ENCODE measurements at places on chromosomes 2 and 18. TPM values are rescaled to one million over a fixed set of nuclear protein-coding genes. Genes with fewer than 3 reads are reported as not detected.

PDE11A gene
- total RNA-seq, result under 0.01 TPM

ADRA2B gene
- under 0.01 TPM for total RNA-seq

SOX11 gene
- not detected for total RNA-seq

ALPG gene
- total RNA-seq, result not detected

ESPNL gene
- not detected for total RNA-seq

TDRD15 gene
- not detected for total RNA-seq

RESP18 gene
- not detected for total RNA-seq

COL5A2 gene
- total RNA-seq, result 37.0 TPM

BOLL gene
- total RNA-seq, result not detected

SIX2 gene
- total RNA-seq, result not detected

FZD7 gene
- under 0.01 TPM for total RNA-seq

ZNF804A gene
- not detected for total RNA-seq

CD8B gene
- total RNA-seq, result not detected

DNAJC5G gene
- 1.0 TPM for total RNA-seq

TMEM37 gene
- total RNA-seq, result 0.13 TPM

CRACDL gene
- 3.0 TPM for total RNA-seq

PASK gene
- 13.0 TPM for total RNA-seq

AMER3 gene
- not detected for total RNA-seq

EN1 gene
- not detected for total RNA-seq

RAB3GAP1 gene
- total RNA-seq, result 43.8 TPM

RAPGEF4 gene
- 17.7 TPM for total RNA-seq

LAMA3 gene
- total RNA-seq, result 7.0 TPM

ZNF892 gene
- total RNA-seq, result 3.6 TPM

FNDC4 gene
- total RNA-seq, result 10.0 TPM

MOCOS gene
- total RNA-seq, result 0.13 TPM

FABP1 gene
- not detected for total RNA-seq

SLC35F5 gene
- 110 TPM for total RNA-seq

ASPRV1 gene
- under 0.01 TPM for total RNA-seq

UGT1A4 gene
- total RNA-seq, result not detected

APCDD1 gene
- total RNA-seq, result not detected

DCDC2C gene
- 0.13 TPM for total RNA-seq

ANO7 gene
- 1.0 TPM for total RNA-seq

STPG4 gene
- total RNA-seq, result under 0.01 TPM

ALK gene
- not detected for total RNA-seq

NT5C1B gene
- not detected for total RNA-seq

FER1L5 gene
- total RNA-seq, result not detected

HOXD9 gene
- 16.8 TPM for total RNA-seq

C1D gene
- 16.0 TPM for total RNA-seq

CLK1 gene
- total RNA-seq, result 53.3 TPM

MYL12A gene
- total RNA-seq, result 1,001 TPM

SLC11A1 gene
- under 0.01 TPM for total RNA-seq

SNTG2 gene
- 0.38 TPM for total RNA-seq

RGPD3 gene
- total RNA-seq, result 0.13 TPM

CNRIP1 gene
- total RNA-seq, result 44.9 TPM

ZNF385B gene
- not detected for total RNA-seq

PJVK gene
- 0.39 TPM for total RNA-seq

MSH2 gene
- total RNA-seq, result 31.1 TPM

HRH4 gene
- total RNA-seq, result not detected

STAT4 gene
- 0.51 TPM for total RNA-seq

ZNF512 gene
- total RNA-seq, result 11.9 TPM

SCN1A gene
- under 0.01 TPM for total RNA-seq

LAPTM4A gene
- 182 TPM for total RNA-seq

IL36G gene
- total RNA-seq, result not detected
